Mucosa of descending colon (tissue), 3 donors: ENCODE measurements at places on chromosomes 4 and X.
A peak's percentile ranks its signal among the peaks of the same experiment; 100 is the strongest.

DNA sequence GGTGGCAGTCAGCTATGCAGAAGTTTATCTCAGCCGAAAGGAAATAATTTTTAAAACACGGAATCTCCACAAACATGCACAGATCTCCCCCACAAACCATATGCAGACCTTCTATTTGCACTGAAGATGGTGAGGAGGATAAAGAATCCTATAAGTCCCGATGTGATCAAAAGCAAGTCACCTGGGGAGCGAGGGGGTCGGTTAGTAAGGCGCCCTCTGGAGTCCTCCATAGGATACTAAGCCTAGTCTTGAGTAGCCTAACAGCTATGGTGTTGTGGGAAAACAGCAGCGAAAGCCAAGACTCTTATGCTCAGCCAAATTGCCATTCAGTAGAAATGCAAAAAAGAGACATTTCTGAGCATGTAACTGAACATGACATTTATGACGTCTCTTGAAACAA is 210.9 kb downstream of the FRMPD4 start:
- DNase-seq, result no peak

GRCh38 chr4:41653523-41653922 is 95.0 kb downstream of the PHOX2B start:
- DNase-seq, result no peak

GRCh38 chr4:24736066-24736465 is 59.3 kb upstream of the SOD3 start:
- DNase-seq, result peak; percentile 41

GRCh38 chrX:137651647-137652046 is 85.7 kb downstream of the ZIC3 start:
- no peak for DNase-seq

DNA sequence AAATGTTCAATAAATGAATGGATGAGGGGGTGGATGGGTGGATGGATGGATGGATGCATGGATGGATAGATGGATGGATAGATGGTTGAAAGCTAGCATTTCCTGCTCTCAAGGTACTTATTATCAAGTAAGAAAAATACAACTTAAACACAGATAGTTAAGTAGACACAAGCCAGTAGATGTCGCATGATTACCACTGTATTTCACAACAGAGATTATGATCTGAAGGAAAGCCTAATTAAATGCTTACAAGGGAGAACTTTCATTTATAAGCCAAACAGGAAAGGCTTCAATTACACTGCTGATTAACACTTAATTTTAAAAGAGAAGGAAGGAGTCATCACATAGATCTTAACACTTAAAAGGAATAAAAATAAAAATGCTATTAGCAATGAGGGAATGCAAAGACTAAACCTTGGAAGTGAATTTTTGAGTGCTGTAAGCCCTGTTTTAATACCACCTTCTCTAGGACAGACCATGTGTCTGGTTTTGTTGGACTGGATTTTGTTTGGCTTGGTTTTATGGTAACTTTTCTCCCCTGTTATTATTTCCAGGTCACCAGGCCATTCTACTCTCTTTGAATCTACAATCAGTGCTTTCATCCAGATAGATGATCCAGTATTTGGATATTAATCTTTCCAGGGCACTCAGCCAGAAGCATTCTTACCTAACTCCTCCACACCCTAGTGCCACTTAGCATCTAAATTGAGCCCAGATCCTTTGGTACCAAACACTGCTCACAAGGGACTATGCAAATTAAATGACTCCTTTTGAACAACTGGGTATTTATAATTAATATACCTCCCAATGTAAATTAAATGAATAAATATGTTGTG is 75.5 kb upstream of the SLC39A8 start:
- DNase-seq, result no peak
